ENCODE measurements at places on chromosomes 3 and 15.

- peak; percentile 60 for DNase-seq
Observed at GRCh38 chr3:71542521-71543370, 40.8 kb downstream of the FOXP1 start.

GRCh38 chr3:30964612-30965011, 70.2 kb upstream of the GADL1 start:
- no peak for DNase-seq

DNA sequence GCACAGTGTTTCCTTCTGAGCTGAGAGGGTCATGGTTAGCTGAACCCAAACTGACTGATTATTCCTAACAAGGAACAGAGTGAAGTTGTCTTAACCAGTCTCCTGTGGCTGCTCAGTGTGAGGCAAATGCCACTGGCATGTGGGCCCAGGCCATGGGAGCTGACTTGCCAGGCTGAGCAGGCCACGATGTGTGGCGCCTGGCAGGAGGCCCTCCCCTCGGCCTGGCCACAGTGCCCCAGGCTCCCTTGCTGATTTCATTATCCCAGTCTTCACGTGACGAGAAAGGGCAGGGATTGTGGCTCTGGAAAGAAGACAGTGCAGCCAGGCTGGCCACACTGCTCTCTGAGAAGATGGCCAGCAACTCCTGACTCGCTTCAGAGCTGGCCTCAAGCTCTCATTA, 58.8 kb downstream of the SLCO2A1 start:
- DNase-seq, result no peak

DNA sequence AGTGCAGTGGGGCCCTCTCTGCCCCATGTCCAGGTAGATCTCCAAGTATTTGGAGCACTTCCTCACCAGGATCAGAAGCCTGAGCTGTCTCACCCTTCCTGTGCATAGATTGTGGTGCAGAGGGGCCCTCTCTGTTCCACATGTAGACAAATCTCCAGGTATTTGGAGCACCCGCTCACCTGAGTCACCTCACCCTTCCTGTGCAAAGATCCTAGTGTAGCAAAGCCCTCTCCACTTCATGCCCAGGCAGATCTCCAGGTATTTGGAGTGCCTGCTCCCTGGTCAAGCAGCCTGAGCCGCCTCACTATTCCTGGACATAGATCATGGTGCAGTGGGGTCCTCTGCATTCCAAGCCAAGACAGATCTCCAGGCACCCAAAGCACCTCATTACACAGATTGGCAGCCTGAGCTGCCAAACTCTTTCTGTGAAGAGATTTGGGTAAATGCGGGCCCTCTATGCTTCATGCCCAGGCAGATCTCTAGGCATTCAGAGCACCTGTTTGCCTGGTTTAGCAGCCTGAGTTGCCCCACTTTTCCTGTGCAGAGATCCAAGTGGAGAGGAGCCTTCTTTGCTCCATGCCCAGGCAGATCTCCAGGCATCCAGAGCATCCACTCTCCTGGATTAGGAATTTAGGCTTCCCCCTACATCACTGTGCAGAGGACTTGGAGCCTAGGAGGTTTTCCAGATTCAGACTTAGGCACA, 249.8 kb downstream of the AGBL1 start:
- no peak for DNase-seq

DNA sequence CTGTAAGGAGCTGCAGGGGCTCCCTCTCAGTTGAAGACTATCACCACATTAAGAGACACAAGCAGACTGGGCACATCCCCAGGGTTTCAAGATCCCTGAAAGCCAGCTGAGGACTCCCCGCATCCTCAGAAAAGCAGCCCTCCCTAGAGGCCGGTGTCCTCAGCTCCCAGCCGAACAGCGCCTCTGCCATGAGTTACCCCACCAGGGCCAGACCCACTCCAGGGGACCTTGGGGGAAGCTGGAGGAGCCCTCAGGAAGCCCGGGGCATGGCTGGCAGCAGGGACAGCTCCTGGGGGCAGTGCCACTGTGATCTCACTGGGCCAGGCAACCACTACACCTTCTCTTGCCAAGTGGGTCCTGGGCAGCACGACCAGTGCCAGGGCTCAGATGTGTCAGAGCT, 8.1 kb downstream of the KLF15 start:
- no peak for DNase-seq

DNA sequence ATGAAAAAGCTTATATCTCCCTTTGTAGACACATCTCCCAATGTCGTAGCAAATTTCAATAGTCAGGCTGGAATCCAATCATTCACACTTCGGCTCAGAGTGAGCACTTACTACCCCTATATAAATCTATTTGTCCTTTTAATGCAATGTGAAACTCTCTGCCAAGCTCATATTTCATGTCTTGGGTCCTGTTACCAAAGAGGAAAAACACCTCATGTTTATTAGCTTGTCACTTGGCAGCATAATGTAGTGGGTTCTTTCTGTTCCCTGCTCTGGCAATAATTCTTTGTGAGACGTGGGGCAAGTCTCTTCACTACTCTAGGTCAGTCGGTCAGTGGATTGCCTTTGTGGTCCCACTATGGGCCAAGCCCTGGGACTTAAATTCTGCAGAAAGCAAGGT, 107.1 kb downstream of the SRGAP3 start:
- DNase-seq, result no peak

DNA sequence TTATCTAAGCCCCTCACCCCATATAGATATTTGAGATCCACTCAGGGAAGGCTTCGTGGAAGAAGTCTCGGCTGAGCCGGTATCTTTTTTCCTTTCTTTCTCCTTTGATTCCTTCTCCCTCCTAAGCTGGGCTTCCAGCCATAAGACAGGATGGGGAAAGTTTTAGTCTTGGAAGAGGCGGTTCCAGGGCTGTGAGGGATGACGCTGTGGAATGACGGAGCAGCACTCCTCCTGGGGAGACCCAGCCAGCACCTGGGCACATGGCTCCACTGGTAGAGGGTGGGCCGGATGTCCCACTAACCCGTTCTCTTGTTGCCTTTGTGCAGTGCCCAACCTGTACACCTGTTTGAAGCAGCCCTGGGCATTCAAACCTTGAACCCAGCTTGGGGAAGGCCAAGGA, 43.2 kb upstream of the FAM107A start:
- DNase-seq, result no peak

- no peak for DNase-seq
Observed at GRCh38 chr3:180979961-180980360, 9.6 kb downstream of the DNAJC19 start.

- DNase-seq, result no peak
Observed at GRCh38 chr3:14698601-14699244, 23.8 kb downstream of the C3orf20 start.

- DNase-seq, result no peak
Observed at GRCh38 chr3:189794518-189794917, 163.3 kb downstream of the TP63 start.
